ENCODE measurements at places on chromosomes 12 and 14.

DNA sequence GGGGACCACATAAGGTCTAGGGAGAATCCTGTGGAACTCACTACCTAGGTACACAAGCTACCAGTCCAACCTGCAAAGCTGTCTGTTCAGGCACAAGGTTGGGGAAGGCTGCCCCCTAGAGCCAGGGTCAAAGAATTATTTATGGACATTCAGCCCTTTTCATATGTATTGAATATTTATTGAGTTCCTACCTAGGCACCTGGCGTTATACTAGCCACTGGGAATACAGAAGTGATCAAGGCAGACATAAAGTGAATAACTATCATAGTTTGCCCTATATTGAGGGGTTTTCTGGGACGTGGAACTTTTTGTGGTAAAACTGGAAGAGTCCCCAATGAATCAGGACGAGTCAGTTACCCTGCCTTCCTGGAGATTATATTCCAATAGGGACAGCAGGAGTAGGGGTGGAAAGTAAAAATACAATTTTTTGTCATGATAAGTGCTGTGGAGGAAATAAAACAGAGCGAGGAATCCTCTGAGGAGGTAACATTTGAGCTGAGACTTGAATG is 5.8 kb upstream of the SLC48A1 start:
- DNase-seq = peak; percentile 85

DNA sequence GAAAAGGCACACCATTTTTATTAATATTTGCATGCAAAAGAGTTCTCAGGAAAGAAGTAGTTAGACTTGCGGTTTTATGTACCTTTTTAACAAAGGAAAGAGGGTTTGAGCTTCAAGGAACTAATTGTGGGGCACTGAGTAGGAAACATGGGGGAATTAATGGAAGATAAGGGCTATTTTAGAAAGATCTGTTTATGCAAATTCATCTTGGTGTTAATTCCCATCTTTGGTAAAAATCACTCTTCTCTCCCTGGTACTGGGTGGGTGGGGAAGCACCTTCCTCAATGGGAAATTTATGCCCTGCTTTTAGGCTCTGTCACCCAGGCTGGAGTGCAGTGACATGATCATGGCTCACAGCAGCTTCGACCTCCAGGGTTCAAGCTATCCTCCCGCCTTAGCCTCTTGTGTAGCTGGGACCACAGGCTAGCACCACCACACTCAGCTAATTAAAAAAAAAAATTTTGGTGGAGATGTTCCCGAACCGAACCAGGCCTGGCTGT is 30.1 kb upstream of the RESF1 start:
- DNase-seq = peak; percentile 20

DNA sequence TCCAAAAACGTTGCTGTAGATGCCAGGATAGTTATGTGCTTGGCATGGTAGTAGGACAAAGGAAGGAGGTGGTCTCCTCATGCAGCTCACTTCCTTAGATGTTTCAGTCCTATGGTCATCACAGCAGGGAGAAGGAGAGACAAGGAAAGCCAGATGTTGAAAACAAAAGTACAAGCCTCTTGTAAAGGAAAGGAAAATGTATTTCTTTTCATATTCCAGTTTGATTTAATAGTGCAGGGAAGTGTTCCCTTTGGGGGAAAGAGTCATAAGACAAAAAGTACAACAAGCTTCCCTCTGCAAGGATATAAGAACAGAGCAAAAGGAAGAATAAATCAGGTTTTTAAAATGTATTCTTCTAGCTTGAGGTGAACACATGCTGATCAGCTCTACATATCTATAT is 8.6 kb upstream of the TMCC3 start:
- DNase-seq = no peak

- no peak for DNase-seq
Measured at GRCh38 chr12:6266971-6267721, 43.3 kb upstream of the PLEKHG6 start.

- DNase-seq = no peak
Measured at GRCh38 chr12:6172086-6172485, 28.1 kb upstream of the CD9 start.

DNA sequence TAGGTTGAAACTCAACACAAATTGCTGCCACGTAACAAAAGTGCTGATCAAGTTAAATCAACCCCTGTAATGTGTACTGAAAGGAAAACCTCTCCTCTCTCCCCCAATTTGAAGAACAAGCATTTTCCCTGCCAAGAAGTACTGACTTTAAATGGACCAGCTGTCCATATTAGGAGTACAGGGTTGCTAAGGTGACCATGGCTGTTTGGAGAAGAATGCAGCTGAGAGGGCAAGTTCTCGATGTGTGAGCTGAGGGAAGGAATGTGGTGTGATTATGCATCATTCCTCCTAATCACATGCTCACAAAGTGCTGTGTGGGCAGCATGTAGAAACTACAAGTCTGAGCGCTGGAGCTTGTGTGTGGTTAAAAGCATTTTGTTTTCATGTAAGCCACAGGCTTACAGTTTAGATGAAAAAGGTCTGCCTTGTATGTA is 50.9 kb upstream of the CCT2 start:
- no peak for DNase-seq

DNA sequence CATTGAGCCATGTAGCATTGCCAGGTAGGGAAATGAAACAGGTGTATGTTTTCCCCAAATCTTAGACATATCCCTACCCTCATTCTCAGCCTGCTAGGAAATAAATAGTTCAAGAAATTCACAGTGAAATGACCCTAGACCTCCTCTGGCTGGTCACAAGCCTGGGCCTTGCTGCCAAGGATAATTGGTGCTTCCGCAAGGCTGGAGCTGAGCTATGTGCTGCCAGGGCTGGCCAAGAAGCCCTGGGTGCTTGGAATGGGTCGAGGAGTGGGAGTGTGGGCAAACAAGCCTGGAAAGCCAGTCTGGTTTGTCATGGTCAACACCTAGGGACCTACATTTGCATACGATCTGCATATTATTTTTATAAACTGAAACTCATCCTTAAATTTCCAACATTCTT is 31.3 kb upstream of the SLC10A1 start:
- no peak for DNase-seq

DNA sequence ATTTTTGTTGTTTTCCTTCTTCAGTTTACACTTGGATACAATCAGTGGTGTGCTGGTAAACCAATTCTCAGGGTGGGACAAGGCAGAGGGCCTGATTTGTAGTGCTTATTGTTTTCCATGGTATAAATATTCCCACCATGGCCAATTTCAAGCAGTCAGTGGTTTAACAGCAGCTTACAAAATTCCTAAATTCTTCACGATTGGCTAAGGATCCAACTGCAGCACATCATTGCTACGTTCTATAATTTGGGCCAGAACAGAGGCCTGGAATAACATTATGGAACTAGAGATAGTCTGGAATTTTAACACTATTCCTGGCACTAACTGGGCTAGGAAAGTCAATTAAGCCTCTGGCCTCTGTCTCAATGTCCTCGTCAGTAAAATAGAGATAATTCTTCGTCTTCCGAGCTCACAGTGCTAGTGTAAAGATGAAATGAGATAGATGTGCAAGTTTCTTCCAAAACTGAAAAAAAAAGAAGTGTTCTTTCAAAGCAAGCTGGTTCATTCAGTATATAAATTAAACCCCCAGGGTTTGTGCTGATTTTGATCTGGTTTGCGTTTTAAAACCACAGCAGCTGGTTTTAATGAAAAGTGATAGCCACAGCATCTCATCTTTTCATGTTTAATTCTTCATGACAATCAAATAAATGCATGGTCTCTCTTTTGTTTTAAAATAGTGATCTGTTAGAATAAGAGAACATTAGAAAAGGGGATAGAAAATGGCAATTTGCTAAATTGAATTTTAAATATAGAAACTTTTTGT is 104.1 kb downstream of the EPS8 start:
- no peak for DNase-seq

DNA sequence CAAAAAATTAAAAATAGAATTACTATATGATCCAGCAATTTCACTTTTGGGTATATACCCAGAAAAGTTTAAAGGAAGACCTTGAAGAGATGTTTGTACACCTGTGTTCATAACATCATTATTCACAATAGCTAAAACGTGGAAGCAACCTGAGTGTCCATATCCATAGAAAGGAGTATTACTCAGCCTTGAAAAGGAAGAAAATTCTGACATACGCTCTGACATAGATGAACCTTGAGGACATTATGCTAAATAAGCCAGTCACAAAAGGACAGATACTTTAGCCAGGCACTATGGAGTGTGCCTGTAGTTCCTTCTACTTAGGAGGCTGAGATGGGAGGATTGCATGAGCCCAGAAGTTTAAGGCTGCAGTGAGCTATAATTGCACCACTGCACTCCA is 6.1 kb upstream of the RD3L start:
- no peak for DNase-seq
